ENCODE measurements at places on chromosomes 11 and 22. TPM values are rescaled to one million over a fixed set of nuclear protein-coding genes. Genes with fewer than 3 reads are reported as not detected.

EIF3M gene
- 714 TPM for total RNA-seq

- no peaks in the 10 kb centered on the region for H3K4me1 ChIP-seq
- H3K27ac ChIP-seq, result no peak overlapping the region
- no peak for DNase-seq
Measured at GRCh38 chr11:121754598-121754997, 301.8 kb upstream of the SORL1-AS1 start.

DNA sequence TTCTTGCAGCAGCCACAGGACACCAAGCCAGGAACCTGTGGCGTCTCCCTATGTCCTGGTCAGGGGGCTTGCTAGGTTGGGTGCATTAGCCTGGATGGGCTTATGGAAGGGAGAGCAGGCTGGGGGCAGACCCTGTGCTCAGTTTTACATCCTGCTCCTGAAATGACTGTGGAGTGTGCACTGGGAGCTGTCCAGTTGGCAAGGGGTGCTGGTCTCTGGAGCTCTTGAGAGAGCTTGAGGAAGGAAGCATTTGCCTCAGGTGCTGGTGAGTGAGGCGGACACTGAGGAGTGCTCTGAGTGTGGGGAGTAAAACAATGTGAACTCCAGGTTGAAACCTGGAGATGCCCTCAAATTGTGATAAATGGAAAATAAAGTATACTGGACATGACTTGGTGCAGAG is 3.4 kb downstream of the SCGB1D4 start:
- no peak overlapping the region for H3K27ac ChIP-seq
- H3K4me3 ChIP-seq, result no peak overlapping the region
- no peak for DNase-seq

DNA sequence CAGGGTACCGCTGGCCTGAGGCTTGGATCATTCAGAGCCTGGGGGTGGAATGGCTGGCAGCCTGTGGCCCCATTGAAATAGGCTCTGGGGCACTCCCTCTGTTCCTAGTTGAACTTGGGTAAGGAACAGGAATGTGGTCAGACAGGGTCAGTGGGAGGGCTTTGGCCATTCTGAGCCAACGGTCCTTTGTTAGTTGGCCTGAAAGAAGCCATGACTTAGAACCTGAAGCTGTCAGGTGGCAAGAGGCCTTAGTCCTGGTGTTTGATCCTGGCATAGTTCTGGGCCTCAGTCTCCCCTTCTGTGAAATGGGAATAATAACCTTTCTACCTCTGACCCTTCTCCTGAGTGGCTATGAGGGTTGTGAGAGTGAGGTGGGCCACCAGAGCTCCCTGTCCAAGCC is 8.3 kb downstream of the PGAP2 start:
- H3K4me1 ChIP-seq, result no peaks in the 10 kb centered on the region
- H3K36me3 ChIP-seq, result peaks cover 3% of the 10 kb centered on the region
- H3K27me3 ChIP-seq, result no peaks in the 10 kb centered on the region
- DNase-seq, result no peak

DNA sequence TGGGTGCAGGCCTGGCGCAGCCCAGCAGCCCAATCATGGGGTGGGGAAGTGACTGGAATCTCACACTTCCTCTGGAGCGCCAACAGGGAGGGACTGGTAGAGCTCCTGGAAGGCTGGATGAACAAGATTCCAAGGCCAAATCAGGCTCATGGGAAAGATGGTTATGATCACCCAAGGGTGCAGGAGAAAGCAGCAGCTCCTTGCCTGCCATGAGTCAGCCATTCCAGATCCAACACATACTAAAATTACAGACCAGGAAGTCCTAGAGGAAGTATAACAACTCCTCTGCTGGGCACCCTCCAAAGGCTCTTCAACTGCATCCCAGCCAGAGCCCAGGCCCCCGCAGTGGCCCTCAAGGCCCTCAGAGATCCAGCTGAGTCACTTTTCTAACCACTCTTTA is 427.3 kb downstream of the TENM4 start:
- H3K4me3 ChIP-seq, result no peak overlapping the region
- no peaks in the 10 kb centered on the region for H3K4me1 ChIP-seq
- no peaks in the 10 kb centered on the region for H3K27me3 ChIP-seq
- no peak overlapping the region for H3K27ac ChIP-seq
- DNase-seq, result no peak

All from SJSA1 (cell line).